ENCODE measurements at places on chromosomes 1 and 21.

- no peaks in the 10 kb centered on the region for H3K36me3 ChIP-seq
- H3K27me3 ChIP-seq, result no peaks in the 10 kb centered on the region
- no peak overlapping the region for H3K27ac ChIP-seq
Observed at GRCh38 chr1:31672986-31673385, 28.3 kb upstream of the PEF1 start.

DNA sequence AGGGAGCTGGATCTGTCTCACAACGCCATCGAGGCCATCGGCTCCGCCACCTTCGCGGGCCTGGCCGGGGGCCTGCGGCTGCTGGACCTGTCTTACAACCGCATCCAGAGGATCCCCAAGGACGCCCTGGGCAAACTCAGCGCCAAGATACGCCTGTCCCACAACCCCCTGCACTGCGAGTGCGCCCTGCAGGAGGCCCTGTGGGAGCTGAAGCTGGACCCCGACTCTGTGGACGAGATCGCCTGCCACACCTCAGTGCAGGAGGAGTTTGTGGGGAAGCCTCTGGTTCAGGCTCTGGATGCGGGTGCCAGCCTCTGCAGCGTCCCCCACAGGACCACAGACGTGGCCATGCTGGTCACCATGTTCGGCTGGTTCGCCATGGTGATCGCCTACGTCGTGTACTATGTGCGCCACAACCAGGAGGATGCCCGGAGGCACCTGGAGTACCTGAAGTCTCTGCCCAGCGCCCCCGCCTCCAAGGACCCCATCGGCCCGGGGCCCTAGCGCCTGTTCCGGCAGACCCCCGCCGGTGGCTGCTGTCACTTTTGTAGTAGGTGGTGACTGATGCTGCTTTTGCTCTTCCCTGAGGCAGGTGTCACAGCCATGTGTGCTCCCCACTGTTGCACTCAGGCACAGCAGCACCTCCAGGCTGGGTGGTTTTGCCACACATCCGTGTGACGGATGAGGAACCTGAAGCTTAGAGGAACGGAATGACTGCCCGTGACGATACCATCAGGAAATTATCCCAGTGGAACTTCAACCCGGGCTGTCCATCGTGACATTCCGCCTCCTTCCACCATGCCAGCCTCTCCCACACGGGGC lies 1.8 kb downstream of the LRRC3 start:
- peaks cover 3% of the 10 kb centered on the region for H3K4me1 ChIP-seq
- no peak for DNase-seq
- no peaks in the 10 kb centered on the region for H3K27me3 ChIP-seq
- no peak overlapping the region for H3K4me3 ChIP-seq
- H3K27ac ChIP-seq, result no peak overlapping the region

DNA sequence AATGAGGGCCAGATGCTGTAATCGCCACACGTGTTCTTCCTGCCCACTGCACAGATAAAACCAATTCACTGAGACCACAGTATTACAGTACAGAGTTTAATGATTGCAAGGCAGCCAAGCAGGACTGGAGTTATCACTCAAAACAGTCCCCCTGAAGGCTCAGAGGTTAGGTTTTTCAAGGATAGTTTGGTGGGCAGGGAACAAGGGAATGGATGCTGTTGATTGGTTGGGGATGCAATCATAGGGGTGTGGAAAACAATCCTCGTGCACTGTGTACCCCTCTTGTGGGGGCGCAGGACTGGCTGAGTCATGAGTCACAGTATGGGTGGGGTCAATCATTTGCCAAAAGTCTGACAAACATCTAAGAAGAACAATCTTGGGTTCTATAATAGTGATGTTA lies 12.4 kb upstream of the USP1 start:
- DNase-seq, result no peak
- no peak overlapping the region for H3K4me3 ChIP-seq
- H3K4me1 ChIP-seq, result no peaks in the 10 kb centered on the region

DNA sequence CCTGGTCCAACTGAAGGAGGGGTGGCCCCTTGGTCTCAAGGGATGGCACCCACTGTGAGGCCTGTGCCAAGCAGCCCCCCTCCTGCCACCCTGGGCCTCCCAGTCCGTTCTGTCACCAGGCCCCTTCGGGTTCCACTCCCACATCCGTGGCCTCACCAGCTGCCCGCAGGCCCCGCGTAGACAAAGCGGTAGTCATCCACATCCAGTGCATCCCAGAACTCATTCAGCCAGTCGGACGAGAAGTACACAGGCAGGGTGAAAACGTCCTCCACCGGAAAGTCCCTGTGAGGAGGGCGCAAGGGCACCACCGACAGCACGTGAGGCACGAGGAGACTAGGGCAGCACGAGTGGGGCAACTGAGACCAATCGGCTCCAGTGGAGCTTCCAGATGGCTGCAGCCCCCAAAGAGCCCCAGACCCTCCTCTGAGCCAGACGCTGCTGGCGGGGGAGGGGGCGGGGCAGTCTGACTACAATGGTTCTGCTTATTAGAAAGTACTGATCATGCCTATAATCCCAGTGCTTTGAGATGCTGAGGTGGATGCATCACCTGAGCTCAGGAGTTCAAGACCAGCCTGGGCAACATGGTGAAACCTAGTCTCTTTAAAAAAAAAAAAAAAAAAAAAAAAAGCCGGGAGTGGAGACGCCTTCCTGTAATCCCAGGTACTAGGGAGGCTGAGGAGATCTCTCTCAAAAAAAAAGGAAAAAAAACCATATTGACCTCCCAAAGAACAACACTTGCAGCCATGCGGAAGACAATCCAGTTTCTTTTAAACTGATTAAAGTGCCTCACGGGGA lies 1.2 kb downstream of the JMJD4 start:
- H3K4me1 ChIP-seq, result peaks cover 16% of the 10 kb centered on the region
- H3K27me3 ChIP-seq, result no peaks in the 10 kb centered on the region
- no peak overlapping the region for H3K27ac ChIP-seq
- H3K4me3 ChIP-seq, result peak overlapping the region; percentile 64
- peaks cover 13% of the 10 kb centered on the region for H3K36me3 ChIP-seq
- no peak for DNase-seq

GRCh38 chr1:53663529-53664300 lies 75.2 kb downstream of the GLIS1 start:
- no peak overlapping the region for H3K4me3 ChIP-seq
- H3K4me1 ChIP-seq, result no peaks in the 10 kb centered on the region
- H3K27me3 ChIP-seq, result no peaks in the 10 kb centered on the region
- DNase-seq, result no peak
- no peaks in the 10 kb centered on the region for H3K36me3 ChIP-seq
- no peak overlapping the region for H3K27ac ChIP-seq

- no peak overlapping the region for H3K27ac ChIP-seq
- DNase-seq, result peak; percentile 94
- H3K4me3 ChIP-seq, result no peak overlapping the region
- H3K4me1 ChIP-seq, result no peaks in the 10 kb centered on the region
- no peaks in the 10 kb centered on the region for H3K27me3 ChIP-seq
Observed at GRCh38 chr1:184792450-184792969, 37.9 kb upstream of the EDEM3 start.

- H3K36me3 ChIP-seq, result no peaks in the 10 kb centered on the region
- peaks cover 52% of the 10 kb centered on the region for H3K27me3 ChIP-seq
Observed at GRCh38 chr1:2439369-2439768, 27.0 kb upstream of the PEX10 start.

DNA sequence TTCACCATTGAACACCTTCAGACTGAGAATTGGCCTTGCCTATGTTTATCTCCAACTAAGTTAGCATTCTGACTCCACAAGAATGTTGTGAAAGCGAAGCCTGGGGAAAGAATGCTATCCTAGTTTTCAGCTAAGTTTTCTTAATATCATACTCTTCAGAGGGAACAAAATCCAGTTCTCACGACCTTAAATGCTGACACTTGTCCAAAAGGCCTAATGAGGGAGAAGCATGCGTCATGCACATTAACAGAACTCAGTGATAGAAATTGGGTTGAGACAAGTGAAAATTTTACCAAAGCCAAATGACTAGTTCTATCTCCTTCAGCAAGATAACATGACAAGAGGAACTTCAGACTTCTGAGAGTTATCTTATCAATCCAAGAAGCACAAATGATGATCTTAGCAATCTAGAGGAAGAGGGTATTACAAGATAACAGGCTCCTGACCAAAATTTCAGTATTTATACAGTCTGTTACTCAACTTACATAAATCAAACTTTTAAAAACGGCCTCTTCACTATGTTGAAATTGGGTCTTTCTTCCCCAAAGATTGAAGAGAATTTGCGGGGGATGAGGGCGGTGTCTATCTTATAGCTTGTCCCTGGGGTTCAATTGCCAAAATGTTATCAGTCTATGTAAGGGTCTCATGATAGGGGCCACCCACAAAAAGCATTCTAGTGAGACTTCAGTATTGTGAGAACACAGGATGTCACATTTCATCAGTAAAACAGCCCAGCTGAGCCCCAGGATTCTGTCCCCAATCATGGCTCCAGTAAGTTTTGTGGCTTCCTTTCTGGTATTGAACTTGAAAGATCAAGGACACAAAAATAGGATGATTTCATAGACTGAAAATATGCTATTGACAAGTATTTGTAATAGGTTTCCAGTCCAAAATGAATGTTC lies 26.5 kb upstream of the SLC45A3 start:
- no peaks in the 10 kb centered on the region for H3K27me3 ChIP-seq
- peaks cover 6% of the 10 kb centered on the region for H3K4me1 ChIP-seq
- no peak for DNase-seq
- H3K36me3 ChIP-seq, result no peaks in the 10 kb centered on the region
- H3K27ac ChIP-seq, result peak overlapping the region; percentile 13
- no peak overlapping the region for H3K4me3 ChIP-seq

DNA sequence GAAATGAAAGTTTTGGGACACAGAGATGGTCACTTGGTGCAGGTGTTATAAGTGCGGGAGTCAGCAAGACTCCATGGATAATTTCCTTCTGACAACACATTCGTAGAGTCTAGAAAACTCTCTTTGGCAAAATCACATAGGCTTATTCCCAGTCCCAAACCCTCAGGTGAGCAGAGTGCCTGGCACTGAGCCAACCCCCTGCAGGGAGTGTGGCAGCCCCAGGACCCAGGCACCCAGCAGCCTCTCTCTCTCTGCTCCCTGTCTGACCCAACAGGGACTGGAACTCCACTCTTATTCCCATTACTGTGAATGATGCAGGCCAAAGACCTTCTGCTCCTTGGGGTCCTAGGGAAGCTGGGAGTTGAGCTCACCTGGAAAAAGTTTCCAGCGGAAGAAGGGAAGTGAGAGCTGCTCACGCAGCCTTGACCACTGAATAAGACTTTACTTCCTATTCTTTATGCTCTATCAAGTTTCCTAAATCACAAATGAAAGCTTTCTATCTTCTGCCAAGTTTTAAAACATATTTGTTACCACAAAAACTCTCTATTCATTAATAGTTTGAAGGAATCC lies 132.6 kb upstream of the ETV3 start:
- DNase-seq, result no peak
- no peak overlapping the region for H3K27ac ChIP-seq
- H3K36me3 ChIP-seq, result no peaks in the 10 kb centered on the region
- no peak overlapping the region for H3K4me3 ChIP-seq
- H3K27me3 ChIP-seq, result no peaks in the 10 kb centered on the region
- H3K4me1 ChIP-seq, result peaks cover 4% of the 10 kb centered on the region

GRCh38 chr1:110186558-110186957 lies 23.6 kb upstream of the KCNC4 start:
- H3K27me3 ChIP-seq, result peaks cover 8% of the 10 kb centered on the region
- H3K36me3 ChIP-seq, result no peaks in the 10 kb centered on the region
- peak; percentile 6 for DNase-seq

- no peak overlapping the region for H3K4me3 ChIP-seq
- no peak overlapping the region for H3K27ac ChIP-seq
Observed at GRCh38 chr1:23911921-23912320, 1.2 kb downstream of the CNR2 start.

- no peak overlapping the region for H3K27ac ChIP-seq
- H3K27me3 ChIP-seq, result peaks cover 2% of the 10 kb centered on the region
- no peaks in the 10 kb centered on the region for H3K36me3 ChIP-seq
- peak; percentile 57 for DNase-seq
Observed at GRCh38 chr1:201399352-201400126, 415 bp upstream of the LAD1 start.

DNA sequence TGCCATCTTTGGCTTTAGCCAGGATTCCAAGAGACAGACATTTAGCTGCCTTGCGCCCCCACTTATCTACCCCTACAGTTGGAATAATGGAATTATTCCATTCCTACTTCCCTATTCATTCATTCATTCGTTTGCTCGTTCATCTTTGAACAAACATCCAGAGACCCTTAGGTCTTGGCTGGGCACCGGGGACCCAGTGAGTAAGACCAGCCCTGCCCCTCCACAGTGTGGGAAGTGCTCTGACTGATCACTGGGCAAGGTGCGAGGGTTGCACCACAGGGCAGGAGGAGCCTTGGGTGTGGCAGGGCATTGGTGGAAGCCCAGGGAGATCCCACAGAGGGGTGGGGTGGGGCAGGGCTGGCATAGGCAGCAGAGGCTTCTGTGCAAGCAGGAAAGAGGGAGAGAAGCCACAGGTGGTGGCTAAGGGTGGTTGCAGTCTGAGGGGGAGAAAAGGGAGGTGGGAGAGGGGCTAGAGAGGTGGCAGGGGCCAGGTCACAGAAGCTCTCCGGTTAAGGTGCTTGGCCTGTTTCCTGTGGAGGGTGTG lies 35.0 kb upstream of the TMEM61 start:
- H3K27ac ChIP-seq, result no peak overlapping the region
- H3K4me3 ChIP-seq, result no peak overlapping the region
- no peaks in the 10 kb centered on the region for H3K4me1 ChIP-seq
- no peaks in the 10 kb centered on the region for H3K36me3 ChIP-seq

DNA sequence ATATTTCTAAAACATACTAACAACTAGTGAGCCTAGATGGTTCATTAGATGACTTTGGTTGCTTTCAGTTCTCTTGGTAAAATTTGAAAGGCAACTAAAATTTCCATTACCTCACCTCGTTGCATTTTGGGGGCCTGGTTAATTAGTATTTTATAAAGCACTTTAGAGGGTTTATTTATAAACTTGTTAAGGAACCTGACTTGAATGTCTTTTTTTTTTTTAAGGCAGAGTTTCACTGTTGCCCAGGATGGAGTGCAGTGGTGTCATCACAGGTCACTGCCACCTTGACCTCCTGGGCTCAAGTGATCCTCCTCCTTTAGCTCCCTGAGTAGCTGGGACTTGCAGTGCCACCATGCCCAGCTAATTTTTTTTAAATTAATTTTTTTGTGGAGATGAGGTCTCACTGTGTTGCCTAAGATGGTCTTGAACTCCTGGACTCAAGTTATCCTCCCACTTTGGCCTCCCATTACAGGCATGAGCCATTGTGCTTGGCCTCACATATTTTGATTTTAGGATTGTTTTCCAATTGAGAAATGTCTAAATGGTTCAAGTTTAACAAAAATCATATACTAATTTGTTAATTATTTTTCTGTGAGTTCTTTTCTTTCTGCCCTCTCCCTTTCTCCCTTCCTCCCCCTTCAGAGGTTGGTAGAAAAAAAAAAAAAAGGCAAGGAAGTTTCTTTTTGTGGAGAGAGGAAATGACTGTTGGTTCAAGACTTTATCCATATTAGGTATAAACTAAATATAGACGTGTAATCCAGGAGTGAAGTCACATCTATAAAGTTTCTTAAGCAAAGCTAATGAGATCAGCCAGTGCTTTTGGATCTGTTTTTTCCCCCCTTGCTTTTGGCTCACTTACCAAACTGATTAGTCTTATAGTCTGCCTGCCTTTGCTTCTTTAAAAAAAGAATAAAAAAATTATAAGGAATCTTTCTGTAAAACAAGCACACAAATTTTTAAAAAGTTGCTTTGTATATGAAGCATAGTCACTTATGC lies 24.7 kb downstream of the CLIC4 start:
- H3K4me3 ChIP-seq, result no peak overlapping the region
- peaks cover 35% of the 10 kb centered on the region for H3K4me1 ChIP-seq
- peak; percentile 42 for DNase-seq
- H3K27ac ChIP-seq, result peak overlapping the region; percentile 90
- no peaks in the 10 kb centered on the region for H3K36me3 ChIP-seq
- H3K27me3 ChIP-seq, result no peaks in the 10 kb centered on the region

- H3K27me3 ChIP-seq, result no peaks in the 10 kb centered on the region
- no peak overlapping the region for H3K27ac ChIP-seq
- no peak for DNase-seq
- H3K4me3 ChIP-seq, result no peak overlapping the region
- no peaks in the 10 kb centered on the region for H3K36me3 ChIP-seq
Observed at GRCh38 chr21:31386006-31386405, 41.9 kb upstream of the TIAM1 start.

Data from cardiac muscle cell (in vitro differentiated cells and primary cell).